ENCODE measurements at places on chromosomes 1 and 21.

DNA sequence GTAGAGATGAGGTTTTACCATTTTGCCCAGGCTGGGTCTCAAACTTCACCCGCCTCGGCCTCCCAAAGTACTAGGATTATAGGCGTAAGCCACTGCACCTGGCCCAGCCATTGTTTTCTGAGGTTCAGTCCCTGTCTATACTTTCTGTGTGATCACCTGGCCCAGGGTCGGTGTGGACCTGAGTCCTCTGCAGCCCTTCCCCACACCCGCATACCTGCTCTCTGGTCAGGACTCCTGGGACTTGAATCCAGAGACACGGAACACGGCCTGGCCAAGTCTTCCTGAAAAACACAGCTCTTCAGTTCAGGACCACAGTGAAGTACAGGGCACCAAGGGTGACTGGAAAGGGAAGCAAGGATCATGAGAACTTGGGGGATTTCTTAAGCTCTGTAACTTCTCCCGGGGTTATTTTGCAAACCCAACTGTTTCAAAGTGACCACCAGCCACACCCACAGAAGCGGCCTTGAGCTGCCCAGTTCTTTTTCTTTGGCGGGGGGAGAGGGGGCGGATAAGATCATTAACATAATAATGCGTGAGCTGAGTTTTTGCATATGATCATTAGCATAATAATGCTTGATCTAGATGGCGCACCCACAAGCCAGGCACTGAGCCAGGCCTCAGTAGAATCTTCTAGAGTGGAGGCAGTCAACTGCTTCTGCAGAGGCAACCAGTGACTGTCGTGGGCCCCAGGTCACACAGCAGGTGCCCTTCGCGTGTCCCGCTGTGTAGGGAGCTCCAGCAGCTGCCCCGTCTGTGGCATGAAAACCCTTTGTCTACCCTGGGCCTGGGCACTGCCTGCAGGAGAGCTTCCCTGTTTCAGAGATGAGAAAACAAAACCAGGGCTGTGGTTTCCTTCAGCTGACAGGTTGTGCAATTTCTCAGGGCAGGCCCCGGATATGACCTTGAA is 1.7 kb upstream of the NADK start:
- no peak for DNase-seq

- no peak for DNase-seq
Measured at GRCh38 chr1:201418461-201418860, 3.1 kb downstream of the TNNI1 start.

DNA sequence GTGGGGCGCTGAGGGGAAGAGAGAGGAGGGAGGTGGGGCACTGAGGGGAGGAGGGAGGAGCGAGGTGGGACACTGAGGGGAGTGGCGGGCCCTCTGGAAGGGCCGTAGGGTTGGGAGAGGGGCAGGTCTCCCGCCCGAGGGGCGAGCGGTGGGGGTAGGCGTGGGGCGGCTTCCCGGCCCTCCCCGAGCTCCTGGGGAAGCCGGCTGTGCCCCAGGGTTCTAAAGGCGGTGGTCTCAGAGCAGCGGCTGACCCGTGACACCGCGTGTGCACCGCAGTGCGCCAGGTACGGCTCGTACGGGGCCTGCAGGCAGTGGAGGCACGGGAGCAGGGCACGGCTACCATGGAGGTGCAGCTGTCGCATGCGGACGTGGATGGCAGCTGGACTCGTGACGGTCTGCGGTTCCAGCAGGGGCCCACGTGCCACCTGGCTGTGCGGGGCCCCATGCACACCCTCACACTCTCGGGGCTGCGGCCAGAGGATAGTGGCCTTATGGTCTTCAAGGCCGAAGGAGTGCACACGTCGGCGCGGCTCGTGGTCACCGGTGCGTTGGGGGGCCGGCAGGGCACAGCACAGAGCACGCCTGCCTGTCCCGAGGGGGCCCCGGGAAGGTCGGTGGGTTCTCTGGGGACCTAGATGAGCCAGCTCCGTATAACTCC is 68.5 kb downstream of the OBSCN start:
- no peak for DNase-seq

DNA sequence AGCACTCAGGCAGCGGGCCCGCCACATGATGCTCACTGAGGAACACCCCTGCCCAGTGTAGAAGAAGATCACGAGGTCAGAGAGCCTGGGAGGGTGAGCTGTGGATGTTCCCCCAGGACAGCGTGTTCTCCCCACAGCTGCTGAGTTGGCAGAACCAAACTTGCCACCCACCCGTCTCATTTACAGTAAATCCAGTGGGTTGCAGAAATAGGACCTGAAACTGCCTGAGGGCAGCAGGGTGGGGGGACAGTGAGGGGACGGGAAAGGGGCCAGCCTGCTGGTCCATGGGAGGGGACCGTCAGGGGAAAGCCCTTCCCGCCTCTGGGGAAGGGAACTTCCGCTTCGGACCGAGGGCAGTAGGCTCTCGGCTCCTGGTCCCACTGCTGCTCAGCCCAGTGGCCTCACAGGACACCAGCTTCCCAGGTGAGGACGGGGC is at the start of gene C1QB:
Gene C1QB, plus strand, starts transcription at position 356 of the 436 bp plus-strand sequence. CDS start 6,227 bp downstream, outside the sequence.
- no peak for DNase-seq

GRCh38 chr1:246680696-246681130 is 43.5 kb upstream of the SCCPDH start:
- no peak for DNase-seq

DNA sequence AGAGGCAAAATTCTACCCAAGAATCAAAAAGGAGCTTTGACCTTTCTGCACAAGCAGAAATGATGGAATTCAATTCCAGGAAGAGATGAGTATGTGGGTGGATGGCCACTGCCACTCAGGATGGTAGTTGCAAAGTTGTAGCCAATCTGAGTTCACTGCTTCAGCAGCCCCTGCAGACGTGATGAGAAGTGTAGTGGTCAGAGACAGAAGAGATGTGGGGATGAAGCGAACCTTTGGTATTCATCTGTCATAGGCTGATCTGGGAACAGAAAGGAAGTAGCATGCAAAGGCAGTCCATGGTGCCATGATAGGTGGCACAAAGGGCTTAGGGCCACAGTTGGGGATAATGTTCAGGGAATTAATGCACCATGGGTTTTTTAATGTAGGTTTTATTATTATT is 81.1 kb upstream of the PGBD5 start:
- no peak for DNase-seq

- no peak for DNase-seq
Measured at GRCh38 chr1:44842486-44842861, 579 bp downstream of the PTCH2 start.

GRCh38 chr1:241990040-241990439 is 8.9 kb downstream of the MAP1LC3C start:
- DNase-seq, result no peak

DNA sequence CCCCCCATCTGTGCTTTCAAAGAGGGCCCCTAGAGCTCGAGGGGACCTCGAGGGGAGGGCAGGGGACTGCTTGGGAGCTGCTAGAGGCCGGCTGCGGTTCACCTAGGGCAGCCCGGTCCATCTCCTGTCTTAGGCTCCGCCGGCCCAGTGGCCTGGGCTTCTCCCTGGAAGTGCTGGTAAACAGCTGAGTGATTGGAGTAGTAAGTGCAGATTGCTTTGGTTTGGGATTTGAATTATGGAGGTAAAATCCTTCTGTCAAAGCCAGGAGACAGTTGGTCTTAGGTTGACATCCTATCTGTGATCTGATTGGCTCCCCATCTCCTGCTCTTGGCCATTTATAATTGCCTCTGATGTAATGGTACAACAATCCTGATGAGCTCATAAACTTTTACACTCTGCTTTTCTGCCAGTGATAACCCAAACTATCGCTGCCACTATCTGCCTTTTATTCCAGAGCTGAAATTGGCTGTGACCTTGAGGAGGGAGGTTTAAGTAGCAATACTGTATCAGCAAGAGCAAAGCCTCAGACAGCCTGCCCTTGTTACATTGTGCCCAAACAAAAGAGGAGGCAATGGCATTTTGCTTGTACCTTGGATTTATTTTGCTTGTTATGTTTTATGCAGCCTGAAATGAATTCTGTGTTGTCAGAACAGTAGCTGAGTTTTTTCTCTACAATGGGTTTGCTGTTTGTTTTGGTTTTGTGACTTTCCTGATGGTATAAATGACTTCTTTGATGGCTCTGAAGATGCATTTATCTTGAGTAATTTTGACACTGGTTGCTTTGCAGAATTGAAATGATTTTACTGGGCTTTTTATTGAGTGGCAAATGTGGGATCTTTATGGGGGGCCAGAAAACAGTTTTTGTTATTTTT is 2.4 kb downstream of the ARID1A start:
- no peak for DNase-seq
